ENCODE measurements at places on chromosomes 3 and 15.

GRCh38 chr3:23758253-23758838 is 47.4 kb upstream of the UBE2E1 start:
- no peak for DNase-seq

- DNase-seq = no peak
Measured at GRCh38 chr15:78909791-78910228, 35.0 kb downstream of the CTSH start.

DNA sequence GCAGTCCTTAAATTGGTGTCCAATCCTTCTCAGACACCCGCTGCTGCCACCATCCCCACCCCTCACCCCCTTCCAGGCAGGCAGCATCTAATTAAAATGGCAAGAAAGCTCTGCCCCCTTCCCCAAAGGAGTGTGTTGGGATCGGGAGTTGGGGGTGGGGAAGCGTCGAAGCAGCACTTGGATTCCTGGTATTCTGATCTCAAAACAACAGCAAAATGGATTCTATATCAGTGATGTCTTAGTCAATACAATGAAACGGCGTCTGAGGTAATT is 1.4 kb downstream of the TNIK start:
- DNase-seq = no peak

DNA sequence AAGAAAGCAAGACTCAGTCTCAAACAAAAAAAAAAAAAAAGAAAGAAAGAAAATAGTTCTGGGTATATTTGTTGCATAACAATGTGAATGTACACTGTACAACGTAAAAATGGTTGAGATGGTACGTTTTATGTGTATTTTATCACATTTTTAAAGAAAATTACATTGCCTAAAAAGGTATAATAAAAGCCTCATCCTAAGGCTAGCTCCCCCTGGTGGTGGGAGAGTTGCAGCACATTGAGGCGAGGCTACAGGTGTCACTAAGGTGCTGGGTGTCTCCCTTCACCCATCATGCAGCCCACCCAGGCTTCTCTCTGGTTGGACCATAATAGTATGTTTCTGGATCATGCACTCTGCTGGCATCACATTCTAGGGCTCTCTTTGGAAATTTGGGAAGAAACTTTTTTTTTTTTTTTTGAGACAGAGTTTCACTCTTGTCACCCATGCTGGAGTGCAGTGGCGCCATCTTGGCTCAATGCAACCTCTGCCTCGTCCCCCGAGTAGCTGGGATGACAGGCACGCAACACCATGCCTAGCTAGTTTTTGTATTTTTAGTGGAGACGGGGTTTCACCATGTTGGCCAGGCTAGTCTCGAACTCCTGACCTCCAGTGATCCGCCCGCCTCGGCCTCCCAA is 12.4 kb upstream of the RAB11A start:
- no peak for DNase-seq

DNA sequence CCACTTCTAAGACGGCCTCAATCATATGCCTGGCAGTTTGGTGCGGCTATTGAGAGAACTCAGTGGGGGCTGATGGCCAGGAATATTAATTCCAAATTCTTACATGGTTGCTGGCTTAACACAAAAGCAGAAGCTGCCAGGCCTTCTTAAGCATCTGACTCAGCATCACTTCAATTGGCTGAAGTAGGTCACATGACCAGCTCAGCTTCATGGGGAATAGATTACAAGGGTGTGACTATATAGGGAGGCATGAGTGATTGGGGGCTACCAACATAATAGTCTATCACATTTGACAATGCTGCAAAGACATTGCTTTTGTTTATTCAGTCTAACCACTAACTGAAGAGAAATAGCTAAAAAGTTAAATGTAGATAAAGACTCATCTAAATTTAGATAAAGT is 101.6 kb upstream of the ANKRD28 start:
- DNase-seq = no peak

- no peak for DNase-seq
Measured at GRCh38 chr3:64892671-64893309, 205.0 kb upstream of the ADAMTS9 start.

DNA sequence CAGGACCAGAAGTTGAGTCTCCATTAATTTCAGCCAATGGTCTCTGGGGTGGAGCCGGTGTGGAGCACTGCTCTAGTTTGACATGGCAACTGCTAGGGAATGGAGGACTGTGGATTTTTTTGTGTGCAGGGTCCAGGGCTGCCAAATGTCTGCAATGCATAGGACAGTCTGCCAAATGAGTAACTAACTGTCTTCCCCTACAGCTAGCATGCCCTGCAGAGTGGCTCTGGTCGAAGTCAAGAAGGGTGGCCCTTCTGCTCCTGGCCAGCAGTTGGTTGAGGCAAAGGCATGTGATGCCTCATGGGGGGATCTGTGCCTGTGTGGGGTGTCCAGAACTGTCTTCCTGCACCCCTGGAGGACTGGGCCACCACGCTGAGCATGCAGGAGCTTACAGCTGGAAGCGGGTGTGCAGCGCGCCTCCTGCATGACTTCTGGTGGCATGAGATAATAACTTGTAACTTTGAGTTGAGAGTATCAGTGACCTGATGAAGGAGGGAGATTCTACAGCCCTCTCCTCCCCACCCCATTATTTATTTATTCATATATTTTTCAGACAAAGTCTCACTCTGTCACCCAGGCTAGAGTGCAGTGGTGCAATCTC is 4.6 kb downstream of the TPRA1 start:
- DNase-seq = no peak

DNA sequence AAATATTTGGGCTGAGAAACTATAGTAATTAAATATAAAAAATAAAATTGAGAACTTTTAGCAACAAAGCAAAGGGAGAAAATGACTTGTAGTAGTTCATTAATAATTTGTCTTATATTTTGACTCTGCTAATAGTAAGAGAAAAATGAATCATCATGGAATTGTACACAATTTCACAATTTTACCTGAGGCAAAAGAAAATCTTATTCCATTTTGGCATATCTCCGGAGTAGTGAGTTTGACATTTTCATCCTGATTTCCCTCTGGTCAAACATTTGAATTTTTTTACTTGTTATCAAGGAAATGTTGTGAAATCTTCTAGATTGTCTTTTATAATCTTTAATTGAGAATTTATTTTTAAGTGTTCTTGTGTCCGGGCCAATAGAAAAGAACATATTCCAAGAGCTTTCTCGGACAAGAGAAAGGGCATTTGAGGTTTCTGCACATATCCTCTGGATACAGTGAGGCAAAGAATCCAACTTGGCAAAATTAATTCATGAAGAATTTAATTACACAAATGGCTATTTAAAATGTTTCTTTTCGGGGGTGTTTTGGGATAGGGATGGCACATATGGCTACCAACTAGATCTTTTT is 89.3 kb upstream of the IGSF10 start:
- DNase-seq = no peak

DNA sequence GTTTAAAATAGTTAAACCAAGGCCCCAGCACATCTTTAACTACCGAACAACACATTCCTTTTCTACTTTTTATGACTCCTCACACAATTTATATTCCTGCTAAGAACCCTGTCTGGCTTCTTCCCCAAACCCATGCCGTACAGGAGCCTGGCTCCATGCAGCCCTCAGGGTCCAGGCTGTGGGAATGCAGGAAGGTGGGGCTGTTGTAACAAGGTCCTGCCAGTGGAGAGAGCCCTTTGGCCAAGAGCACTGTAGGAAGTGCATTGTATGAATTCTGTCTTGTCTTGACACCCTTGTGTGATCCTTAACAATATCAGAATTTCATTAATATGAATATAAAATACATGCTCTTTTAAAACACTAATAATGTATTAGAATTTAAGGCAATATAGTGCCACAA is 563.8 kb downstream of the TBL1XR1 start:
- no peak for DNase-seq

- DNase-seq = no peak
Measured at GRCh38 chr3:12658593-12659058, 5.3 kb downstream of the RAF1 start.

- no peak for DNase-seq
Measured at GRCh38 chr3:4981665-4982494, 2.6 kb downstream of the BHLHE40 start.

DNA sequence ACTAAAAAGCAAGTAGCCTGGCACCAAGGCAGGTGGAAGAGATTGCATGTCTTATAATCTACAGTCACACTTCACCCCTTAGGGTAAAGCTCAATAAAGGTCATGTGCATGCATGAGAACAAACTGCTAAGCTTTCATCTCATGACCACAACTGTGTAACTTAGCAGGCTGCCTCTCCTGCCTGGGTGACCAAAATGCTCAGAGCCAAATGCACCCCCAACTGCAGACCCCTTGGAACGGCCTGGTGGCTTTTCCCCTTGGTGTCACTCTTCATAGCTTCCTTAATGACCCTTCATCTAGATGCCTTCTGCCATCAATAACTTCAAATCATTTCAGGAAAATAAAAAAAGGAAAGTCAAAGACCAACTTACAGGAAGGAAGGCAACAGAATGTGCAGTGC is 88.1 kb downstream of the ADAMTS17 start:
- DNase-seq = no peak

DNA sequence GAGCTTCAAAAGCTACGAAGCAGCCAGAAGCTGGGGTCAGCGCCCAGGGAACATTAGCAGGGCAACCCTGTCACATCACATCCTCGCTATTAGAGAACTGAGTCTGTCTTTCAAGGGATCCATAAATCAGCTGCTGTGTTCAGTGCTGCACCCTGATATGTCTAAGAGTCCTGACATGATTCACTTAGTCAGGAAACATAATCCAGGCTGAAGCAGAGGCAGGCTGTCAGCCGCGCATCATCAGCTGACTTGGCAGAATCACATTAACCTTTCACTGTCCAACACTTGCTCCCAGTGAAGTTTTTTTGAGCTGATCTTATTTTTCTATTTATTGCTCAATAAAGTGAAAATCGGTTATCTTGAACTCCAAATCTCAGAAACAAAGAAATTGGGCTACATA is 23.5 kb downstream of the MYH15 start:
- DNase-seq = no peak

DNA sequence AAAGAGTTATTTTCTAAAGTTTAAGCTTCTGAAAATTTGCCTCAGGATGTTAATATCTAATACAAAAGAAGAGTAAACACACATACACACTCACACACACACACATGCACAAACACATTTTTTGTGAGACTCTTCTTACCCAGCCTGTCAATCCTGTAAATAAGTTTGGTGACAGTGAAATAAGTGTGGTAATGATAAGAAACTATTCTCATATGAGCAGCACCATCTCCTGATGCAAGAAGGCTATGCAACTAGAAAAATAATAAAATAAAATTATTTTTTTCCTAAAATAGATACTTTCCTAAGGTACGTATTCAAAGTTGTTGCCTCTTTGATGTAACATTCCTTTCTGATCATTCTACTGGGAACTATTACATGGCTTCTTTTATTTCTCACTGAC is 155.1 kb downstream of the MECOM start:
- DNase-seq = no peak

DNA sequence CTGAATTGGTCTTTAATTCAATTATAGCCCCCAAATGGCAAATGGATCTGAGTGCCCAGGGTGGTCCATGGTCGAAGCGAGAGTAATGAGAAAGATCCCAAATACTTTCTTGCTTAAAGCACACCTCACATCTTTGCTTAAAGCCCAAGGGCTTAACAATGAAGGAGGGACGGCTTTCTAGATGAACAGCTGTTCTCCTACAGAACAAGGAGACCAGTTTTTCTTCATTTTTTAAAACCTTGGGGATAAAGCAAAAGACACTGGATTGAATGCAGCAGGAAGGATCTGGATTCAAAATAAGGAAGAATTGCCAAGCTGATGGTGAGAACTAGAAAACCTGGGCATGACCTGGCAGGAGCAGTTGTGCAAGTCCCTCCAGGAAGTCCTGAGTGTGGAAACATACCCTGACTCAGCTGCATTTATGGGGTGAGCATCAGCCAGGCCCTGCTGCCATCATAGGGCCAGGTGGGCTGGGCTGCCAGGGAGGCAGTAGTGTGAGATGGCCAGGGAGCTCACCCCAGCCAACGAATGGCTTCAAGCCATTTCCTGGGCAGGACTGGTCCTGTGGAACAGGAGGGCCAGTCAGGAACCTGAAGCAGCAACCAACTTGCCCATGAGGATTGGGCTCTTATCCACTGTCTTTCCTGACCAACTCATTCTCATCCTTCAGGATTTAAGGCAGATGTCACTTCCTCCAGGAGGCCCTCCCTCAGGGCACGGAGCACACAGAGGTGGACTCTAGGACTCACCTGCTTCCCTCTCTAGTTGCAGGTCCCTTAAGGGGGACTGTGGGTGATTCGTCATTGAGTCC is 18.4 kb upstream of the RHCG start:
- DNase-seq = no peak

- no peak for DNase-seq
Measured at GRCh38 chr3:177426878-177427495, 229.7 kb upstream of the TBL1XR1 start.

DNA sequence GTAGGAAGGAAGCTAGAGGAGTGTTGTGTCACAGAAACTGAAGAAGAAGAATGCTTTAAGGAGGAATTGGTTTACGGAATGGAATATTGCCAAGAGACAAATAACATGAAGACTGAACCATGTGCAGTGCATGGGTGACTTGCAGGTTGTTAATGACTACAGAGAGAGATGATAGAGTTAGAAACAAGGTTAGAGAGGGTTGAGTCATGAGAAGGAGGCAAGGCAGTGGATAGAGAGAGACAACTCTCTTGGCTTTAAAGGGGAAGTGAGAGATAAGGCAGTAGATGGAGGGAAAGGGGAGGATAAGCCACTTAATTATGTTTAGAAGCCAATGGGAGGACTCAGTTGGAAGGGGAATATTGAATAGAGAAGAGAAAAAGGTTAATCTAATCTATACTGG is 119.3 kb upstream of the CCNL1 start:
- DNase-seq = no peak

DNA sequence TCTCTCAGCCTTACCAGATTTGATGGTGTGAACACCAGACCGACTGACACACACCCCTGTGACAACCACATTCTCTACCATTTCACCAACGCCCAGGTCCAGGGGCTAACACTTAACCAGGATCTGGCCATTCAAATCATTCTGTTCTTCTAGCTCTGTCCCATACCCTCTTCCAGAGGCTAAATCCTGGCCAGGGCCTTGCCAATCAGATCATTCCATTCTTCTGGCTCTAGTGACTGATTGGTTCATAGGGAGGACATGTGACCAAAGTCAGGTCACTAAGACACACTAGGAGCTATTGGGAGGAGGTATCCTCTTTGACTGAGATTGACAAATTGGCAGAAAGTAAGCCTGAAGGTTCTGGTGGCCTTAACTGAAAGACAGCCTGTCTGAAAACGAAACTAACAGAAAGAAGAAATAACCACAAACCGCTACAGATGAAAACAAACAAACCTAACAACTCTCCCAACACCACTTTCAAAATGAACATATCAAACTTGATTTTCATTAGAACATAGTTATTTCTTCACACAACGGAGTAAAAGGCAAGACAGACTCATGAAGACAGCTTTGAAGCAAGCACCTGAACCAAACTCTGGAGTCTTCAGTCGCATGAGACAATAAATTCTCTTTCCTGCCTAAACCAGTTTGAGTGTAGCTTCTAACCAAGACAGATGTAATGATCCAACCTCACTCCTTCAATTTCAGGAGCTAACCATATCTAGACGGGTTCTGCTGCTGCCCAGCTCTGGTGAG is 68.5 kb downstream of the TRANK1 start:
- DNase-seq = no peak

DNA sequence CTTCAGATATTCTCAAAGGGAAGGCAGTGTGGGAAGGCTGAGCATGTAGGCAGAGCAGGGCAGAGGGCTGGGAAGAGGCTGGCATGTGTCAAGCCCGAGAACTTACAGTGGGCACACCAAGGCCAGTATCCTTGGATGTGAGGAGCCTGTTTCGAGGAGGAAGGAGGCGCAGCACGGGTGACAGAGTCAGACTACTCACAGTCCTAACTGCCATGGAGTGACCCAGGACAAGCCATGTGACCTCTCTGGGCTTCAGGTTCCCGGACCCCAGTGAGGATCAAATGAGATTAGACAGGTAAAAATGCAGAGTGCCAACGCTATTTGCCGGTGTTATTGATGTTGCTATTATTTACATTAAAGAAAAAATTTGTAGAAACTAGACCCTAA is 65.3 kb downstream of the NSMCE3 start:
- no peak for DNase-seq
